ENCODE measurements at places on chromosomes 1 and 21. TPM values are rescaled to one million over a fixed set of nuclear protein-coding genes. Genes with fewer than 3 reads are reported as not detected.

The PADI2 gene
- 0.10 TPM for total RNA-seq

The ALX3 gene
- total RNA-seq = not detected

The FAM76A gene
- total RNA-seq = 32.1 TPM

The TMPRSS15 gene
- total RNA-seq = 5.7 TPM

DNA sequence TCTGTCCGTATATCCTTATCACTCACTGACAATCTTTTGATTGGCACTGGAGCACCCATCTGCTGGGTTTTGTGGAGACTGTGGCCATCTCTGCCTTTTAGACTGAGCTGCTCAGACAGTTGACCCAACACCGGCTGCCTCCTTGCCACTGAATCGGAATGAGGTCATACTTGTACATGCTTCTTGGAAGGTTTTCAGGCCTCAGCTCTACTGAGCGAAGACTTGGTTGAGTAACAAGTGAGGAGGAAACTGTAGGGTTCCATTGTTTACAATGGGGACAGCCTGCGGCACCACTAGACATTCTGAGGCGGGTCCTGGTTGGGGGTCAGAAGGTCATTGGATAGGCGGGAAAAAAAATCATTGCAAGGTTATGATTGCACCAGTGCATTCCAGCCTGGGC lies 320.3 kb downstream of the KIF26B start:
- peak; percentile 37 for DNase-seq

DNA sequence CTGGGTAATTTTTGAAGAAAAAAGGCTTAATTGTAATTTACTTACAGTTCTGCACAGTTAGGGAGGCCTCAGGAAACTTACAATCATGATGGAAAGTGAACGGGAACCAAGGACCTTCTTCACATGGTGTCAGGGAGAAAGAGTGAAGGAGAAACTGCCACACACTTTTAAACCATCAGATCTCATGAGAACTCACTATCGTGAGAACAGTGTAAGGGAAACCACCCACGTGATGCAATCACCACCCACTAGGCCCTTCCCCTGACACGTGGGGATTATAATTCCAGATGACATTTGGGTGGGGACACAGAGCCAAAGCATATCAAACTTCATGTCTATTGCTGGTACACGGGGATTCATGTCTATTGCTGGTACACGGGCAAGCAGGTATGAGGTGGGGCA lies 5.3 kb upstream of the SFT2D2 start:
- DNase-seq = no peak

DNA sequence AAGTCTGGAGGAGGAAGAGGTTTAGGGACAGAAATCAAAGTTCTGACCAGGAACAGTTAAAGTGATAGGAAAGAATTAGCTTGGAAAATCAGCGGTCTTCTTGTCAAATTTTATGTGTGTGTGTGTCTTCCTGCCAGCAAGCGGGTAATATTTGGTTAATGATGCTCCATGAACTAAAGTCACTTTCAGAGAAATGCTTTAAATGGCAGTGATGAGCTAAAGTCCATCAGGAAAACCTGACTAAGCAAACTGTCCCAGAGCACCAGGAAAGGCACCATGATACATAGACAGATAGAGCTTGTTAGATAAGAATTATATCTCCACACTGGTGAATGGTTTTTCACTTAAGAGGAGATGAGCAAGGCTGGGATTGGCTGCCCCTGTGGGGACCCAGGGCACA lies 10.0 kb upstream of the CDC14A start:
- DNase-seq = no peak

DNA sequence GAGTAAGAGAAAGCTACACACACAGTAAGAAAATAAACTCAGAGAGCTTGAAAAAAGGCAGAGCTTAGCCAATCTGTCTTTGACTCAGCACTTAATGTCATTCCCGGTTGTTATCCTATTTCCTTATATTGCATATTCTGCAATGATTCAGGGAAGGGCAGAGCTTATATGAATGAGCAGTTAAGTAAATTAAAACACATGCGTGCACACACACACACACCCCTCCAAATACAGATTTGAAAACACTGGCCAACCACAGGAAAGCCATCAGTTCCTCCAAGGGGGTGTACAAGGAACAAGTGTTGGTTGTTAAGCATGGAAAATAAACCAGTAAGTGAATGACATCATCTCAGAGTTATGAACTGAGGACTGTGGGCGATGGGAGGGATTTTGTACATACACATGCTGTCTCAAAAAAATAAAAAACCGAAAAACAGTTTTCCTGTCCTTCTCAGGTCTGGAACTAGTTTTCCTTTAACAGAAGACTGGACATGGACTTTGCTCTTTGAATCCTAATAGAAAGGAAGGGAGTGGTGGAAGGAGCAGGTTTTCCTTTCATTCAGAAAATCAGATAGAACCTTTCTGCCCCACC lies 1.0 kb downstream of the IQGAP3 start:
- DNase-seq = no peak

- no peak for DNase-seq
These were observed 12.6 kb upstream of the MEF2D start for GRCh38 chr1:156513185-156513584.

GRCh38 chr1:109754738-109755137 lies 9.0 kb downstream of the EPS8L3 start:
- DNase-seq = no peak

DNA sequence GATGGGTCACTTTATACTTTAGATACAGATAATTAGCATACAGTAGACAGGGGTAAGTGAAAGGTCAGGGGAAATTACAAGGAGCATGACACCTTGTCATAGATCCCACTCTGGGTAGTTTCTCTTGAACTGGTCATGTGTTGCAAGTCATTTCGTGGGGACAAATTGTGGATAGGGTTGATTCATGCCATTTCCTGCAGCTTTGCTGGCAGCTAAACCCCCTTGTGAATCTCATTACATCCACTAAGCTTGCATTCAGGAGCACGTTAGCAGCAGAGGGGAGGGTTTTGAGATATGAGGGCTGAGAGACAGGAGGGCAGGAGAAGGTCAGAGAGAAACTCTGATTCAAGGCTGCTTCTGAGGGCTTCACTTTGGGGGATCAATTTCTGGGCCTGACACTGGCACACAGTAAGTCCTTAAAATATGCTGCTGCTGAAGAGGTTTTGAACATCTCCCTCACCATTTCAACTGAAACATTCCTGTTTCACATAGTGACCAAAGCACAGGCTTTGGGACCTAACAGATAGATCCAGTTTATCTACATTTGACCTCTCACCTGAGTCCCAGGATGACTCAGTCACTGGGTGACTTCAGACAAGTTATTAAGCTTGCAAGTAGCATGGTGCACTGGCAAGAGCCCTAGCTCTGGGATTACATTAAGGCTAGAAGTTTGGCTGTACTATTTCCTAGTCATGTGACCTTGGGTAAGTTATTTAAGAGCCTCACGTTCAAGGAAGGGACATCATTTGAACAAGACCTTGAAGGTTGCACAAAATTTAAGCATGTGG lies 206.0 kb upstream of the USP24 start:
- no peak for DNase-seq

DNA sequence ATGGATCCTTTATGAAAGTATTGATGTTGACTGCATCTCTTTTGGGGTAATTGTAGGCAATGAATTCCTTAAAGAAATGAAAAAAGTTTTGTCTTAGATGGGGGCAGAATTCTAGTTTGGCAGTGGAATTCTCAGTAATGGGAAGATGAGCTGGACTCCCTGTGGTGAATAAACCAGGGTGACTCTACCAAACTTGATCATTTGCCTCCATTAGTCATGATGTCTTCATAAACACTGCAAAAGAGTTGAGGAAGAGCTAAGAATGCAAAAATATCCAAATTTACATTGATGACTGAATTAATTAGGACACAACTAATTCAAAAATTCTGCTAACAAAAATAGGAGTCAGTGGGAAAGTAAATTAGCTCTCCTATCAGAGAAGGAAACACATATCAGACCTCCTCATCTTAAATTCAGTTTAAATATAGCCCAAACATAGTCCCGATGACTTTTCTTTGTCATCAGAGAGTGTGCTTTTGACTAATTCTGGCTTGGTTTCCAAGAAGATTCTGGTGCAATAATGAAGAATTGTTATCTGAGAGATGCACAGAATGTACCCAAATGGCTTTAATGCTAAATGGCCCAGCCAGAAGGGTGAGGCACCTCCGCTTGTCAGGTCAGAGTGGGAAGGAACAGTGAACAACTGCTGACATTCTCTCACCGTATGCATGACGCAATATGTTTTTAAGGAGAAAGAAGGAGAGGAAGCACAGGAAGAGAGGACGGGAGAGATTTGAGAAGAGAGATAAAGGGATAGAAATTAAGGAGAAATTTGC lies 525.1 kb downstream of the LMO4 start:
- no peak for DNase-seq

DNA sequence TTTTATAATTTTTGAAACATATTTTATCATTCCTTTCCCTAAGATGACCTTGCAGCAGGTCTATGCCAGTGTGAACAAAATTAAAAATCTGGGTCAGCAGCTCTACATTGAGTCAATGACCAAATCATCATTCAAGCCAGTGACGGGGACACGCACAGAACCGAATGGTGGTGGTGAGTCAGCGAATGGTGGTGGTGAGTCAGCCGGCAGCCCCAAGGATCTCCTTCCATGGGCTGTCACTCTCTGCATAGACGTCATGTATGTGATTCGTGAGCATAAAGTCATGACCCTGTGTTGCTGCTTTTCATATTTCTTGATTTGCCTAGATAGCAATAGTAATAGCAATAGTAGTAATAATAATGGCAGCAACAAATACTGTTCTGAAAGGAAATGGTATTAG lies 26.3 kb downstream of the PER3 start:
- no peak for DNase-seq

DNA sequence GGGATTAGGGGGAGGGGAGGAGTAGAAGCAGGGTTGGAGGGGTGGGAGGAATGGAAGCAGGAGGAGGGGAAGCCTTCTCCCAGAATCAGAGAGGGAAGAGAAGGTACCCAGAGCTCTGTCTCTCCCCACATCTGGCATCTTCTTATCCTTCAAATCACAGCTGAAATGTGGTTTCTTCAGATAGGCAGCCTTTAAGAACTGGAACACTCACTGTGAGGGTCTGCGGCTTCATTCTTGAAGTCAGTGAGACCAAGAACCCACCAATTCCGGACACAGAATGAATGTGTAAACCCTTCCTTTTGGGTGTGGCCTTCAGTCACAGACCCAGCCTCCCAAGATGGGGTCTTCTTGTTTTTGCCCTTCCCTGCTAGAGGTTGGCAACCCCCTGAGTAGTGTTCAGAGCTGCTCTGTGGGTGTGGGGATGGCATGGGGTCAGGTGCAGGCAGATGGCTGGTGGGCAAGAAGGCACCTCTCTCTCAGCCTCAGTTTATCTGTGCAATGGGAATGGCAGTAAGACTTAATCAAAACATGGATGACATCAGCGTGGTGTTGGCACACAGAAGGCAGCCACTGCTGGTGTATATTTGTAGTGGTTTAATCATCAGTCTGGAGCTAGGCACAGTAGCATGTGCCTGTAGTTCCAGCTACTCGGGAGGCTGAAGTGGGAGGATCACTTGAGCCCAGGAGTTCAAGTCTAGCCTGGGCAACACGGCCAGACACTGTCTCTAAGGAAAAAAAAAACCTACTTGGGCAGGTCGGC lies 7.2 kb downstream of the FAAH start:
- peak; percentile 17 for DNase-seq

GRCh38 chr21:38490411-38491020 lies 7.8 kb downstream of the ERG start:
- no peak for DNase-seq
